Mucosa of descending colon (tissue), 3 donors: ENCODE measurements at places on chromosomes 3 and 15. TPM values are rescaled to one million over a fixed set of nuclear protein-coding genes. Genes with fewer than 3 reads are reported as not detected.

The STRIT1 gene
- not detected for total RNA-seq

GRCh38 chr3:61857297-61857696, 295.9 kb downstream of the PTPRG start:
- no peak for DNase-seq

- no peak for DNase-seq
Observed at GRCh38 chr3:86991840-86992435, 989 bp upstream of the VGLL3 start.

The ADAMTSL3 gene
- 4.1 TPM for total RNA-seq

- DNase-seq, result no peak
Observed at GRCh38 chr3:122497425-122497824, 17.3 kb downstream of the KPNA1 start.

- no peak for DNase-seq
Observed at GRCh38 chr3:169686266-169686665, 22.8 kb upstream of the MECOM start.

DNA sequence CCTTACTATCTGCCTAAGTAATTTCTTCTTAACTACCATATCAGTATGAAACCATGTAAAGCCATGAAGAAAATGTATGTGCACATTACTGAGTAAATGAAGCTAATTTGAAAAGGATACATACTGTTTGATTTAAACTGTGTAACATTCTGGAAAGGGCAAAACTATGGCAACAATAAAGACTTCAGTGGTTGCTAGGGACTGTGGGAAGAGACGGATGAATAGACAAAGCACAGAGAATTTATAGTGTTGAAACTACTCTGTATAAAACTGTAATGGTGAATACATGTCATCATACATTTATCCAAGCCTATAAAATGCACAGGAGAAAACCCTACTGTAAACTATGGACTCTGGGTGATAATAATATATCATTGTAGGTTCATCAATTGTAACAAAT, 1103.7 kb upstream of the EPHA6 start:
- no peak for DNase-seq

DNA sequence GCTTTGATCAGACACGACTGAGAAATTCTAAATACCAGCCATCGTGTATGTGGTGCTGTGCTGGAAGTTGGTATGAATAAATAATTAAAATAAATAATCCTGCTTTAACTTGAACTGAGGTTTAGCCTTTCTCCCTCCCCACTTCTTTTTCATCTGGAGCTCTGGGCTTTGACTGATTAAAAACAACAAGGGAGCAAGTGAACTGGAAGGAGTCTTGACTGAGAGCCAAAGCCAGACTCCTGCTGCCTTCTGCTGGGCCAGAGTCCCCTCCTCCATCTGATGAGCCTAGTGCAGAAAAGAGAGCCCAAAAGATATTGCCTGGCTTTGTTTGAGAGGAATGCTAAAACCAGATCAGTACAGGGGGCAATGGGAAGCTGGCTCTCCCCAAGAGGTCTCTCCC, 96.0 kb downstream of the CCNL1 start:
- DNase-seq, result no peak

- no peak for DNase-seq
Observed at GRCh38 chr3:139572847-139573672, 33.5 kb upstream of the RBP1 start.
